ENCODE measurements at places on chromosomes 2 and 18.

DNA sequence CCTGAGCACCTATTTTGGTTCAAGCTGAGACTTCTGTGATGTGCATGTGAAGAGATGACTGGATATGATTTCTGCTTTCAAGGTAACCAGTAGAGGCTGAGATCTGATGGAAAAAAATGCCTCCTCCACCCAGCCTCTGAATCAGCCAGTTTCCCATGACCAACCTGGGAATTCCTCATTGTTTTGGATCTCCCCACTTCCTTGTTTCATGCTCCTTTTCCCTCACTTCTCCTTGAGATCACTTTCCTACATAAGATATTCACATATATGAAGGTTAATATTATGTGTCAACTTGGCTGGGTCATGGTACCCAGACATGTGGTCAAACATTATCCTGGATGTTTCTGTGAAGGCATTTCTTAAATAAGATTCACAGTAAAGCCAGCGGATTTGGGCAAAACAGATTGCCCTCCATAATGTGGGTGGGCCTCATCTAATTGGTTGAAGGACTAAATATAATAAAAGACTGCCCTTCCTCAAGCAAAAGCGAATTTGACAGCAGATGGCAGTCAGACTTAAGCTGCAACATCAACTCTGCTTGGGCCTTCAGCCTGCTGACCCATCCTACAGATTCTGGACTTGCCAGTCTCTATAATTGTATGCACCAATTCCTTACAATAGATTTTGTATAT lies 379.4 kb downstream of the TNS1 start:
- DNase-seq, result no peak

- DNase-seq, result no peak
These were observed 67.6 kb upstream of the ZFP36L2 start for GRCh38 chr2:43293744-43294695.

DNA sequence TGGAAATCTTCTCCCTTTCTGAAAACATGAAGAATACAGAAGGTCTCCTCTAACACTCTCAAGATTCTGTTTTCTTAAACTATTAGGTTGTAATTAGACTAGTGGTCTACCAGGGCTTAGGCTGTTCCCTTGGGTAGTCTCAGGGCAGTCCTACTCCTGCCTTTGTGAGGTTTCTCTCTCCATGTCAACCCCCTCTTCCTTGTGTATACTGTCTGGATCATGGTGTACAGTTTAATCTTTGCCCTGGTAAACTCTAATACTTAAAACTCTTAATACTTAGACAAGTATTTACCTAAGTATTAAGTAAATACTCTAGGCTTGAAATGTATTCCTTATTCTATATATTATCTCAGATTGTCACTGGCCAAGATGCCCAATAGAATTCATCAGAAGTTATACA lies 480.3 kb upstream of the TNP1 start:
- DNase-seq, result no peak

DNA sequence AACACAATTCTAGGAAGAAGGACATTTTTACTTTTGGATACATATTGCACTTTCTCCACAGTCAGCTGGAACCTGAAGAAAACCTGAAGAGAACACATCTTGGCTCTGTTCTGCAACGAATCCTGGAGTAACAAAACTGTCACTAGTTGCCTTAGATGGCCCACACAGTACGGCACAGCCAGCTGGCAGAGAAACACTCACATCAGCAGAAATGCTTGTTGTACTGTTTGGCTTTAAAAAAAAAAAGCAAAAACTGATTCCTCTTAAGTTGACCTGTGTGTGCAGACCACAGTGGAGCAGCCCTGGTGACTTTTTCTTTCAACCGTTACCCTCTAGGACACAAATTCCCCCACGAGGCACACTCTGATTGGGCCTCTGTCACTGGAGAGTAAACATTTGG lies 152.3 kb upstream of the TWIST2 start:
- no peak for DNase-seq

GRCh38 chr2:53881360-53881759 lies 21.6 kb upstream of the GPR75 start:
- DNase-seq, result no peak
